ENCODE measurements at places on chromosomes 1 and 21. TPM values are rescaled to one million over a fixed set of nuclear protein-coding genes. Genes with fewer than 3 reads are reported as not detected.

Gene C1orf21
- total RNA-seq: 127 TPM

Gene KCNE2
- total RNA-seq: 0.42 TPM

Gene FAM131C
- total RNA-seq: not detected

Gene RBM8A
- total RNA-seq: 207 TPM

Gene MAGI3
- total RNA-seq: 5.6 TPM

Gene HHIPL2
- not detected for total RNA-seq

Gene FALEC
- total RNA-seq: not detected

Gene PCP4
- not detected for total RNA-seq

Gene TSSK3
- total RNA-seq: not detected

Gene CD1E
- total RNA-seq: not detected

Gene CTSK
- total RNA-seq: 16.9 TPM

- peak; percentile 16 for DNase-seq
These were observed 80.0 kb downstream of the USP25 start for GRCh38 chr21:15809818-15810217.

DNA sequence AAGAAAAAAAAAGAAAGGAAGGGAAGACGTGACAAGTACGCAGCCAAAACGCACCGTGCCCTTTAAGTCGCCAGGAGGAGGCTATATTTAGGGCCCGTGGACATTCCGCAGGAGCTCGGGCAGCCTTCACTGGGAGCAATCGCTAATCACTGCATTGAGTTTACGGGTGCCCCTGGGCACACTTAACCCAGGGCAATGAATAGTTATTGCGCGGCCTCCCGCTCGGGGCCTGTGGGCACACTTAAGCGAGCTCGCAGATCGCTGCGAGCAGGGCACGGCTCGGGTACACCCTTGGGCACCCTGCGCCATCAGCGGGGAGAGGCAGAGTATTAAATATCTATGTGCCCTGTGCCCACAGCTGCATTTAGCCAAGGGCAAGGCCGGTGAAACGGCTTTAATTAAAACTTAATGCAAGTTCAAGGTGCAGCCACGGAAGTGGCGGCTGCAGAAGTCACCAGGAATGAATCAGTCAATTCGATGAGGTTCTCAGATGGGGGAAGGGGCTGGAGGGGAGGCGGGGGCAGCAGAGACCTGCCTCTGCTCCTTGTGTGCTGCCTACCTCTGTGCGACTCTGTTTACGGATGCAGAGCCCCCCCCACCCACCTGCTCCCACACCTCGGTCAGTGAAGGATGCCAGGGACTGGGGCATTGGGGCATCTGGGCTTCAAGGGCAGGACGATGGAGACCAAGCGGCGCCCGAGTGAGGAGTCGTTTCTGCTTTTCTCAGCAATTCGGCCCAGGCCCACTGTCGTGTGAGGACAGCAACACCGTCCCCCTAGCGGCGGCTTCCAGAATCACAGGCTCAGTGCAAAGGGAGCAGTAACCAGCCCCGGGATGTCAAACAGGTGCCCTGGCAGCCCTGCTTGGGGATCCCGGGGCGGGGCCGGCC lies 51.8 kb upstream of the TARDBP start:
- peak; percentile 93 for DNase-seq

- no peak for DNase-seq
These were observed 12.9 kb upstream of the DNASE2B start for GRCh38 chr1:84385347-84385746.

- DNase-seq: no peak
These were observed 73.2 kb upstream of the COA6 start for GRCh38 chr1:234300096-234300495.

- no peak for DNase-seq
These were observed 84.4 kb downstream of the SGIP1 start for GRCh38 chr1:66618390-66618789.

- DNase-seq: no peak
These were observed 162.3 kb downstream of the ZNF281 start for GRCh38 chr1:200247518-200247917.

- DNase-seq: no peak
These were observed 11.7 kb upstream of the EPS8L3 start for GRCh38 chr1:109775398-109775797.

GRCh38 chr1:54046671-54047383 lies 6.2 kb downstream of the TMEM59 start:
- no peak for DNase-seq

- DNase-seq: no peak
These were observed 298.8 kb downstream of the KIF26B start for GRCh38 chr1:245453541-245453940.

DNA sequence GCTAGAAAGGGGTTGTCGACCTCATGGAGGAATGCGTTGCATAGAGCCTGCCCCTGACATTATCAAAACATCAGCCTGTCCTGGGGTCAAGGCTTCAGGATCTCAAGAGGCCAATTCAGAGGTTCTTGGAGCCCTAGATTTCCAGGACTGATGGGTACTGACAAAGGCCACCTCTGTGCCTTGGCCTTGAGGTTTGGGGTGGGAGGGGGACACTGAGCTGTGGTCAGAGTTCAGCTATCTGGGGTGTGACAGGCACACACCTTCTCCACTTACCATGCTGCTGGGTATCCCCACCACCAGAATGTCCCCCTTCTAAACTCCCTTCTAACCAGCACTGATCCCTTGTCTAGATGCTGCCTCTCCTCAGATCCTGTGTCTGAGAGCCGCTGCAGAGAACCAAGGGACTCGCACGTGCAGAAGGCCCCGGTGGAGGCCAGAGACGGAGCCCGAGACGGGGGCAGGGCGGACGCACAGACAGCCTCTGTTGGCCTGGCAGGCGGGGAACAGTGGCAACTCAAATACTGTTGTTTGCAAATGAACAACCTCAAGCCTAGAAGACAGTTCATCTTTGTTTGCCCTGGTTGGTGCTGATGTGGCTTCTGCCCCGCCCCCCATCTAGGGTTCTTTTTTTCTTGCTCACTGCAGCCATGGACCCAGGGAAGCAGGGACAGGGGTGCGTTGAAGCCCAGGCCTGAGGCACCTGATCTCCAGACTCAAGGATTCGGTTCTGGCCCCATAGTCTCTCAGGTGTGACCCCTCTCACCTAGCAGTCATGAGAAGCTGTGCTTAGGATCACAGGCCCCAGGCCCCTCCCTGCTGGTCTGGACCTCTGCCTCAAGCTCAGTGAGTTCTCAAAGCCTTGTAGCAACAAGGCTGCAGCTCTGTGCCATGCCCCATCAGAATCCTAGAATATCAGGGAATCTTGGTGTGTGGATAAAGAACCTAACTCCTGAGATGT lies 28.1 kb upstream of the CSF1 start:
- DNase-seq: no peak

DNA sequence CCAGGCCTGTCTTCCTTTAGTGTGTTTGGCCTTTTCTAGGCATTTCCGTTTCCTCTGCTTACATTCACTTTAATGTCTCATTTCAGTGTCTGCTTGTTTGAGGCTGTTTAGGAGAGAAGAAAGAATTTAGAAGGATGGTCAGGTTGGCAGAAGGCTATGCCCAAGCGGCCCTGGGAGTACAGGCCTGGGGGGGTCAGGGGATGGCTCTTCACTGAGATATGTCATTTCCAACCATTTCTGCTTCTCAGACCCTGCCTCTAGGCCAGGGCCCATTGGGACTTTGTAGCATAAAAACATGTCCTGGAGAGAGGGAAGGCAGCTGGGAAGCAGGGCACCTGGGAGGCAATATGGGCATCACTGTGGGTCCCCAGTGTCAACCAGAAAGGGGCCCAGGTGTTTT lies 86.0 kb downstream of the DDX20 start:
- DNase-seq: no peak

DNA sequence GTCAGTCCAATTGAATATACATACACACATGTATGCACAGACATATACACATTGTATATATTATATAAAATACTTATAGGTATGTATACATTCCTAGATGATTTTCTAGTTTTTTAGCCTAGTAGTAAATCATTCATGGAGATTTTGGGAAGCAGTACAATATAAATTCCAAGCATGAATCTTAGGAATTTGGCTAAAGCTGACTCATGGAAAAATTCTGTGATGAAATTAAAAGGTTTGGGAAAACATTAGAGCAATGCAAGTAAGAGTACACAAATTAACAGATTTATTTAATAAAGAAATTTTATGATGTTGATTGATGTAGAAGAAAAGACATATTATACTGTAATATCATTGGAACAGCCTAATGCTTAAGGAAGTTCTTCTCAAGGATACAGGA lies 43.7 kb upstream of the PTGFR start:
- DNase-seq: no peak

DNA sequence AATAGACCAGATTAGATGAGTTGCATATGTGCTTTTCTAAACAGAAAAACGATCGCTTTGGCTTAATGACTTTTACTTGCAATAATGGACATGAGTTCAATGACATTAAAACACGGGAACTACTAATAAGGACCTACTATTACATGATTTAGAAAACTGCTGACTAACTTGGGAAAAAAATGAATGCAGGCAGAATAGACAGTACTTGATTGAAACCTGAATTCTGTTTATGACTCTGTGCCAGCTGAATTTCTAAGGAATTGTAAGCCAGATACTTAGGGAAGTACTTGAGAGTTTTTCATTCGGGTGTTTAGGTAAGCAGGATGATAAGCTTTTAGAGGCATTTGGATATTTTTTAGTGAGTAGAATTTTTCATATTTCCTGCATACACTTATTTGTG lies 12.0 kb downstream of the ADGRL2 start:
- no peak for DNase-seq

- DNase-seq: no peak
These were observed 31.7 kb upstream of the LAX1 start for GRCh38 chr1:203733009-203733863.

GRCh38 chr1:220906561-220907334 lies 27.5 kb downstream of the HLX start:
- DNase-seq: no peak

GRCh38 chr1:24925082-24925779 lies 4.8 kb downstream of the RUNX3 start:
- DNase-seq: no peak

GRCh38 chr1:206521127-206521526 lies 13.8 kb downstream of the RASSF5 start:
- DNase-seq: no peak

GRCh38 chr1:47785561-47786271 lies 211.5 kb downstream of the TRABD2B start:
- DNase-seq: peak; percentile 71

DNA sequence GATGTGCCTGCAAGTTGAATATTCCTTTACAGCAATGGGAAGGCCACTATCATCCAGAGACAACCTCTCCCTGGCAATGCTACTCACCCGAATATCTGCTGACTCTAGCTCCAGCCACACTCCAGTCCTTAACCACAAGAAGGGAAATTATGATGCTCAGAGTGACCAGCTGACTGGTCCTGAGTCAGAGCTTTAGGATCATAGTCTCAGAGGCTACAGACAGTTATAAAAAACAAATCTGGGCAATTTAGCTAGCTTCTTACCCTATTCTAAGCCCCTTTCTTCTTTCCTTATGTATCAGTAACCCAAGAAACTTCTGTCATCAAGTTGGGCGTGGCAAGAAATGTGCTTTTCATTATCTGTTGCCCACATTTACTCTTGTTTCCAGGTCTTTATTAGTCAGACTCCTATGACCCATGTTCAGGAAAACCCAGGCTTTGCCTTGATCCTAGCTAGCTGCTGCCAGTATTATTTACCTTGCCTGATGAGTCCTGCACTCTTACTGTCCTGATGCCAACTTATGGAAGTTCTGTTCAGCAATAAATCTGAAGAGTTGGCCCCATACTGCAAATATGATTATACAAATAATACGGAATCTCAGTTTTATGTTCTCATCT lies 207.0 kb downstream of the TTLL7 start:
- no peak for DNase-seq

DNA sequence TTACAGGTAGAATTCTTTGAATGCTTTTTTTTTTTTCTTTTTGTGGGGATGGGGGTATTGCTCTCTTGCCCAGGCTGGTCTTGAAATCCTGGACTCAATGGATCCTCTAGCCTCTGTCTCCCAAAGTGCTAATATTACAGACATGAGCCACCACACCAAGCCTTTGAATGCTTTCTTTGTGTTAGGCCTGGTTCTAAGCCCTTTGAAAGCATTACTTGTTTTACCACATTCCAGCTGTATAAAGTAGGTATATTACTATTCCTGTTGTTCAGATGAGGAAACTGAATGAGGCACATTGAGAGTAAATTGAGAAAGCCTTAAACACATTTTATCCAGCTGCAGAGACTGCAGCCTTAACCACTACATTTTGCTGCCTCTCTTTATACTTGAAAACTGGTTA lies 841.8 kb upstream of the ADGRL4 start:
- DNase-seq: no peak

DNA sequence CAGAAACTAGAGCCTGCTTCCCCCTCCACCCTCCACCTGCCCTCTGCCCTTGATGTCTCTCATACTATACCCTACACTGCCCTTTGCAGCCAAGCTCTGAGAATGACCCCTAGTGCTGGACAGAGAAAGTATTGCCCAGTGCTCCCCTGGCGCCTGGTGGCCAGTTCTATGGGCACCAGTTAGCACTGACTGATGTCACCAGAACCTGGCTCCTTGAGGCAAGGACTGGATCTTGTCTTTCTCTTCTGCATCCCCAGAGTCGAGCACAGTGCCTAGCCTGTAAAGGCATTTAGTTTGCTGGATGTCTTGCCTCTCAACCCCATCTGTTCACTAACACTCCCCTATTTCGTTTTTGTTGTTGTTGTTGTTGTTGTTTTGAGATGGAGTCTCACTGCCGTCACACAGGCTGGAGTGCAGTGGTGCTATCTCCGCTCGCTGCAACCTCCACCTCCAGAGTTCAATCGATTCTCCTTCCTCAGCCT lies 5.9 kb downstream of the PHLDA3 start:
- DNase-seq: peak; percentile 51

DNA sequence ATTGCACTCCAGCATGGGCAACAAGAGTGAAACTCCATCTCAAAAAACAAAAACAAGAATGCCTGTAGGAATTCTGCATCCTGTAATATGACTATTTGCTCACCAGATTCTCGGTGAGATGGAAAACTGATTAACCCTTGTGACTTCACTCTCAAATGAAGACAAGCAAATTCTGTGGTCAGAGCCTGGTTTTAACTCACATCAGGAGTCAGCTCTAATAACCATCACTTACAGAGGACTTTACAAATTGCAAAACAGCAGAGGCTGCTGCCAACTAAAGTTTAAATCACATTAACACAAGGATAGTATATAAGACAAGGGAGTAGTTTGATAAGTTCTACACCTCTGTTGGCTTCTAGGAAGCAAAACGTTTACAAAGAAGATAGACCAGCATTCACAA lies 35.7 kb upstream of the FAM163A start:
- DNase-seq: no peak

DNA sequence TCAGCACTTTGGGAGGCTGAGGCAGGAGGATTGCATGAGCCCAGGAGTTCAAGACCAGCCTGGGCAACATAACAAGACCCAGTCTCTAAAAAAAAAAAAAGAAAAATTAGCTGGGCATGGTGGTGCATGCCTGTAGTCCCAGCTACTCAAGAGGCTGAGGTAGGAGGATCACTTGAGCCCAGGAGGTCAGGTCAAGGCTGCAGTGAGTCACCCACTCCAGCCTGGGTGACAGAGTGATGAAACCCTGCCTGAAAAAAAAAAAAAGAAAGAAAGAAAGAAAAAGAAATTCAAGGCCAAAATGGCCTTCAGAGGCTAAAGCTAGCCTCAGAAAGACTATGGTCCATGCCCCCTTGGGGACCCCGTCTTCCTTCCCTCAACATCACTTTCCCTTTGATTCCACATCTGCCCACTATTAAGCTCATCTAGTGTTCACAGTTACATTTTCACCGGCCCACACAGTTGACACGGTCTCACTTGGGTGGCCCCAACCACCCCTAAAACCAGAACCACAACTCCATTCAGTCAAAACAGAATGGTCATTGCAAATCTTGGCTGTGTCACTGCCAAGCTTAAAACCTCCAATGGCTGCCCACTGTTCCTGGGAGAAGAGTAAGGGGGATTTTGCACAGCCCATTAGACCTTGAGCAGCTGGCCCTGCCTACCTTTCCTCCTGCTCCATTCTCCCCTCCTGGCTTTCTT lies 2.1 kb upstream of the CAPN8 start:
- no peak for DNase-seq

GRCh38 chr1:246828818-246829217 lies 102.9 kb downstream of the AHCTF1 start:
- no peak for DNase-seq
